ENCODE measurements at places on chromosomes 6 and 20.

DNA sequence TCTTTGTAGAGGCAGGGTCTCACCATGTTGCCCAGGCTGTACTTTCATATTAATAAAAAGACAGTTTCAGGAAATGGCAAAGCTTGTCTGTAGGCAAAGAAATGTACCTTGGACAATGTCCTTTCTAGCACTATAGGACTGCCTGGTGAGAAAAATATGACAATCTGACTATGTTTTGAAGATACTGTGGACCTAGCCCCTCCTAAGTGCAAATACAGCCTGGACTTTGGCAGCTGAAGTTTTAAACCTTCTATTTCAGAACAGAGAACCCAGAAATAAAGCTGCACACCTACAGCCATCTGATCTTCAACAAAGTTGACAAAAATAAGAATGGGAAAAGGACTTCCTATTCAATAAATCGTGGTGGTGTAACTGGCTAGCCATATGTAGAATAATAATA lies 18.9 kb upstream of the IL17A start:
- no peak for DNase-seq

DNA sequence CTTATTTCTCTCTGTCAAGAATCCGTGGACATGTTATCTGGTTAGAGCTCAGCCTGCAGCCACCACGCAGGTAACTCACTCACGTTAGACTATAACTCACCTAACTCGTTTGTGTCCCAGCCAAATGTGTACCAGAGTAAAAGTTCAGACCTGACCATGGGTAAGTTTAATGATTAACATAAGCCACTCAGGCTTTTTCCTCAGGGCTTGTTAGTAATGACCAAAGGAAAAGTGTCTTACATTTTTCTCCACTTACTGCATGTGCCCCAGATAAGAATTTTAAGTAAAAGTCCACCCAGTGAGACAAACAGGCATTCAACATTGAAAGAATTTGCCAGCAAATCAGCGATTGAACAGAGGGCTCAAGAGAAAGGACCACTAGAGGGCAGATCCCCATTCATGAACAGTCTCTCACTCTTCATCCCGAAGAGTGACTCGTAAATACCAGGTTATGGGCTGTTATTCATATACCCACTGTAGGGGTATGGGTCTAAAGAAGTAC lies at the start of gene PKHD1:
Gene PKHD1 (minus strand): TSS at position 116 of the 502 bp plus-strand sequence. CDS start 2,680 bp downstream, outside the sequence.
- DNase-seq: no peak

- DNase-seq: no peak
Measured at GRCh38 chr6:141421378-141421777, 711.3 kb upstream of the GJE1 start.

- no peak for DNase-seq
Measured at GRCh38 chr6:135314543-135314942, 133.4 kb downstream of the MYB start.

- no peak for DNase-seq
Measured at GRCh38 chr6:139855671-139856311, 481.3 kb upstream of the CITED2 start.

GRCh38 chr6:11163932-11164331 lies 52.4 kb upstream of the ERVFRD-1 start:
- no peak for DNase-seq

- no peak for DNase-seq
Measured at GRCh38 chr6:85431271-85431670, 18.6 kb upstream of the NT5E start.

DNA sequence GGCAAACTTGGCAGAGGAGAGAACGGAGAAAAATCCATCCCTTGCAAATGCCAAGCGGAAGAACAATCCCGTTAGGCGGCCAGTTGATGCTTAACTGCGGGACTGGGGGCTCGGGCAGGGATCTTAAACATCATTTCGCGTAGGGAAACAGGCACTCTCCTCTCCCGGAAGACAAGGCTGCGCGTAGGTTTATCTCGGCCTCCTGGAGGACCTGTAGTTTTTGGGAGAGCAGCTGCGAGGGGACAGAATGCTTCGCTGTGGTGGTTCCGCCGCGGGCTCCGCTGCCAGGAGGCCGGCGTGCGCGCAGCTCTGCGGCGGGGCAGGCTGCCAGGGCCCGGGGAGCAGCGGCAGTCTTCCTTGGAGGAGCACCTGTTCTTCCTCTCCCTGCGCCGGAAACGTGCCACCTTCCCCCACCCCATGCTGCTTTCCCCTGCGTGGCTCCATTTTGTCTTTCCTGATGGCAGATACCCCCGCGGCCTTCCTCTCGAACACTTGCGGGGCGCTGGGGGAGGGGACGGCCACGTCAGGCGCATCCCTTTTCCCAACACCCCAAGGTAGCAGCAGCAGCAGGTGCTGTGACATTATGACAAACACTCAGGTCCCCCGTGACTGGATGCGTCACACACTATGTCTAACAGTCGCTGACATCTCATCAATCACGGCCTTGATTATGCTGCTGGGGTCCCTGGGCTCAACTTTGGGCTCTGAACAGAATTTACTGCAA lies 230.7 kb upstream of the BTBD3 start:
- no peak for DNase-seq

GRCh38 chr20:44019638-44020335 lies 105.1 kb downstream of the TOX2 start:
- DNase-seq: peak; percentile 2

GRCh38 chr6:12483712-12484111 lies 193.6 kb downstream of the EDN1 start:
- DNase-seq: no peak

- DNase-seq: no peak
Measured at GRCh38 chr6:71134929-71135642, 153.5 kb upstream of the OGFRL1 start.

- DNase-seq: no peak
Measured at GRCh38 chr6:43074847-43075669, 1.1 kb upstream of the PTK7 start.

GRCh38 chr20:51204794-51205193 lies 181.9 kb upstream of the KCNG1 start:
- no peak for DNase-seq

DNA sequence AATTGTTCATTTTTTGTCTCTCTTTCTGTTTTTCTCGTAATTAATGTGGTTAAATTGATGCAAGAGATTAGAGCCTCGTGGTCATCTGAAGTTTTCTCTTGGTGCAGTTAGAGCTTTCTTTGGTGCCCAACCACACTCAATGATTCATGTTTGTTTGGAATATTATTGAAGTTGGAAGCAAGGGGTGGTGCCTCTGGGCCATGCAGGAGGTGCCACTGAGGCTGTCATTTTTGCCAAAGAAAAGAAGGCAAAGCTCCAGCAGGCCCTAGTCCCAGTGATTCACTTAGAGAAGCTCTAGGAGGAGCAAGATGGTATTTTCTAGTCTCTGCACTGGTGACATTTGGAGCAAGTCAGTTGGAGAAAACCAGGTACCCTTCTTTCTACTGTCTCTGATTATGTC lies 144.5 kb upstream of the RALGAPA2 start:
- no peak for DNase-seq

GRCh38 chr6:151324488-151324825 lies 66.9 kb downstream of the ZBTB2 start:
- DNase-seq: no peak

DNA sequence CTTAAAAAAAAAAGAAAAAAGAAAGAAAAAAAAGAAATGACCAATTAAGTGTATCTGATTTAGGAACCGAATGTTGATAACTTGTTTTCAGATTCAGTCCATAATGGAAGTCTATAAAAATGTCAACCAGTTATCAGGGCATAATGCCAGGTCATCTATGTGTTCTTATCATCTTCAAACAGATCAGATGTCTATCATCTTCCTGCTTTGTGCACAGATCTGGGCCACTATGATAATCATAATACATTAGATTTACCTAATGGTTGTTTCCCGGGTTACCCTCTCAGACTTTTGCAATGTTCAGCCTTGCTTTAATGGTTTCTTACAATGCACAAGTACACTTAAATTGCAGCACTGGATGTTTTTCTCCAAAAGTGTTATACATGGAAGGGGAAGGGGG lies 100.6 kb downstream of the NKAIN2 start:
- no peak for DNase-seq

GRCh38 chr6:87908978-87909811 lies 138.4 kb upstream of the SPACA1 start:
- no peak for DNase-seq

- no peak for DNase-seq
Measured at GRCh38 chr6:129709196-129709768, 695 bp downstream of the ARHGAP18 start.

All from naive thymus-derived CD4-positive, alpha-beta T cell (primary cell).